ENCODE measurements at places on chromosomes 11 and 22.
A peak's percentile ranks its signal among the peaks of the same experiment; 100 is the strongest.

DNA sequence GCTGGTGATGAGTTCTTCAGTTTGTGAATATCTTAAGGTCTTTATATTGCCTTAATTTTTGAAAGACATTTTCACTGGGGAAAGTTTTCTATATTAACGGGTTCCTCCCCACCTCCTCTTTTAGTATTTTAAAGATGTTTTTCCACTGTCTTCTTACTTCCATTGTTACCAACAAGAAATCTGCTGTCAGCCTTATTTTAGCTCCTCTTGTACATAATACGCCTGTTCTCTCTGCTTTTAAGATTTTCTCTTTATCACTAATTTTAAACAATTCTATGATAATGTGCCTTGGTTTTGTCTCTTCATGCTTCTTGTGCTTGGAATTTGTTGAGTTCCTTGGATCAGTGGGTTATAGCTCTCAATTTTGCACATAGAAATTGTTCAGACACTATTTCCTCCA is 280.4 kb downstream of the DCDC1 start:
- DNase-seq: no peak

DNA sequence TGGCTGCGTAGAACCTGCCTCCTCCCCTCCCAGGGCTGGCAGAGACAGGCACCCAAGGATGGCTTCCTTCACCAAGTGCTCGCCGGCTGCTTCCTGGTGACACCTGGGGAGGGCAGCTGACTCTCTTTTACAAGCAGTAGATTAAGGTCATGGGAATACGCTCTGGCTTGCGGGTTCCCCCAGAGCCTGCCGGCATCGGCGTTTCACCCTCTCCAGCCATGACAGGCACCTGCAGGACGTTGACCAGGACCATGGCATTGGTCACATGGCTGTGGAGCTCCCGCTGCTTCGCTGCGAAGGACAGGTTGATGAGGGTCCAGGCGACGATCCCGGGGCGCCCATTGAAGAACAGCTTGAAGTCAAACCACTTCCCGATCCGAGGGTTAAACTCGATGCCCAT is 9.5 kb downstream of the DHCR7 start:
- no peak for DNase-seq

DNA sequence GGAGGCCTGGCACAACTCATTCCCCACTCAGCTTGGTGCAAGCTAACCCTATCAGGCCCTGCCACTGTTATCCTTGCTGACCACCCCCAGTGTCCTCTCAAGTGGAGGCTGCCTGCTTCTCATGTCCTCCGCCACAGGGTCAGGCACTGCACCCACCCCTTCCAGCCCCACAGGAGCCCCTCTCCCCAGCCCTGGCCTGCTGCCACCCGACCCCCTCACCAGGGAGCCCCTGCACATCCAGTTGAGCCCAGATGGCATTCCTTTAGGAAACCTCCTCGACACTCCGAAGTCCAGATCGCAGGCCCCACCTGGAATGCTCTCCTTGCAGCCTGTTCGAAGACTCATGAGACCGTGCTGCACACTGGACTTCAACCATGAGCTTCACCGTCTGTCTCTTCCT is 28.0 kb upstream of the IL17RA start:
- no peak for DNase-seq

- no peak for DNase-seq
These were observed 39.7 kb downstream of the ADAMTS15 start for GRCh38 chr11:130487924-130488815.

GRCh38 chr11:20201231-20201630 is 41.0 kb upstream of the DBX1 start:
- no peak for DNase-seq

- no peak for DNase-seq
These were observed 417.0 kb upstream of the DDI1 start for GRCh38 chr11:103619480-103619879.

DNA sequence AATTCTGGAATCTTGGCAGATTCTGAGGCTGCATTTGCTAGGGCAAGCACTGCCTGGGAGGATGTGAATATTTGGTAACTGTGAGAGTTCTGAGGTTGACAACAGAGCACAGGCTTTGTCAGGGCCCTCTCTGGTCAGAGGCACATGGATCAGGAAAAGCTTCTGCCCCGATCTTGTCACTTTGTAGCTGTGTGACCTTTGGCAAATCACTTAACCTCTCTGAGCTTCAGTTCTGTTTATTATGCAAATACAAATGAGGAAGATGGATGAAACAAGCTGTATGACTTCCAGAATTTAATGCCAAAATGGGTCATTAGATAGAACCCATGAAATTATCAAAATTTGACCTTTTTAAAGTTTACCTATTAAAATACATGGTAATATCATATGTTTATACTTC is 94.9 kb downstream of the SEZ6L start:
- no peak for DNase-seq

DNA sequence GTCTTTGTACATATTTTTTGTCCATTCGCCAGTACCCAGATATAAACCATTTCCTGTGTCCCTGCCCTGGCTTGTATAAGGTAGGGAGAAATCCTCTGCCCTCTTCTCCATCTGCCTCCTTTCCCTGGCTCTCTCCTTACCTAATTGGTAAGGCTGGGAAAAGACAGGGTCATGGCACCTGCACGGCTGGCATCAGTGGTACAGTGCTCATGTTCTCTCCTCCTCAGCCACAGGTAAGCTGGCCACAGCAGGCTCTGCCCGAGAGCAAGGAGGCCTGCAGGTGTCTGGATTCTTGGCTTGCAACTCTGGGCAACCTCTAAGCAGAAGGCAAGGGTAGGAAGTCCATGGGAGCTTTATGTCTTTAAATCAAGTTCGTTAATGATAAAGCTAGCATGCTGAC is 419.9 kb downstream of the BUD13 start:
- DNase-seq: no peak

- peak; percentile 46 for DNase-seq
These were observed 465 bp downstream of the MAPK1 start for GRCh38 chr22:21866833-21867527.

DNA sequence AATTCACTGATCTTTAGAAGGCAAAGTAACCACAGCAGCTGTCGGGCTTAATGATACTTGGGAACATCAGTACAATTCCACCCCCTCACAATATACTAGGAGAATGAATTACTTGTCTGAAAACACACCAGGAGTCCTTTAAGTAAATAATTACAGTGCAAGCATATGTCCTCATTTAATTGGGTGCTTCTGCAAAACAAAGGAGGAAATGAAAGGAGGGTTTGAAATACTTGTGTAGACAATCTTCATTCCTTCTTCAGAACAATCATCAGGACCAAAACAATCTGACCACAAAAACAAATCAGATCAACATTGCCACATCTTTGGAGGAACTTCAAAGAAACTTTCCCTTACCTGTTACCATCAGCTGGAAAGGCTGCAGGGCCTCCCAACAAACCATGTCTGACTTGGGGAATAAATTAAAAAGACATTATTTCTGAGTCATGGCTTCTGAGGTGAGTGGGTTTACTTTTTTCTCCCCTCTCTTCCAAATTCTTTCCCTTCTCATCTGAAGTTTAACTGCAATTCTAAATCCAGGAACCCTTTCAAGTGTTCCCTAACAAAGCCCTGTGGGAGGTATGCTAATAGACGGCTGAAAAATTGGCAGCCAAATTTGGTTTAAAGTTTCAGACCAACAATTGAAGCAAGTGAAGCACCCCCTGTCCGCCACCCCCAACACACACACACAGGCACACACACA is 12.5 kb upstream of the CCDC117 start:
- DNase-seq: no peak

DNA sequence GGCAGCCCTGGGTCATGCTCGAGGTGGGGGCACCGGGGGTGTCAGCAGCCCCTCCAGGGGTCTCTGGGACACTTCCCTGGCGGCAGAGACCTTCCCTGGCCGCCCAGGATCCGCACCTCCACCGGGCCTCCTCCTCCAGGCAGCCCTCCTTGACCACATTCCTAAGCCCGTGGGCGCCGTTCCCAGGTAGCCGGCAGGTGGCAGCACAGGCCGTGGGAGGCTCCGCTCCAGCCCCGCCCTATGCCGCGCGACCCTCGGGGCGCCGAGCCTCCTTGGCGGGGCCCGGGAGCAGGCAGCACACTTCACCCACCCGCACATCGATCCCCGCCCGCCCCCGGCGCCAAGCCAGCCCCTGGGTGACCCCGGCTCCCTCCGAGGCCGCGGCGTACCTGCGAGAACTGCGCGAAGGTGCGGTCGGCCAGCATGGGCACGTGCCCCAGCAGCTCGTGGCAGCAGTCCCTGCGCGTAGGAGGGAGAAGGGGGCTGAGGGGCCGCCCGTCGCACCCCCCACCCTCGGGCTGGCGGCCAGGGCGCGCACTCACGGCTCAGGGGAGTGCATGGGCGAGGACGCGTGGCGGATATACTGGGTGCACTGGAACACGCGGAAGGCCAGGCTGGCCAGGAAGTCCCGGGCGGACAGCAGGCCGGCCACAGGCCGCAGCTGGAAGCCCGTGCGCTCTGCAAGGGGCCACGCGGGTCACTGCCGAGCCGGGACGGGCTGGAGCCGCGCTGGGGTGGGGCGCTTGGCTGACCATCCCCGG is 5.3 kb upstream of the INS start:
- peak; percentile 70 for DNase-seq

DNA sequence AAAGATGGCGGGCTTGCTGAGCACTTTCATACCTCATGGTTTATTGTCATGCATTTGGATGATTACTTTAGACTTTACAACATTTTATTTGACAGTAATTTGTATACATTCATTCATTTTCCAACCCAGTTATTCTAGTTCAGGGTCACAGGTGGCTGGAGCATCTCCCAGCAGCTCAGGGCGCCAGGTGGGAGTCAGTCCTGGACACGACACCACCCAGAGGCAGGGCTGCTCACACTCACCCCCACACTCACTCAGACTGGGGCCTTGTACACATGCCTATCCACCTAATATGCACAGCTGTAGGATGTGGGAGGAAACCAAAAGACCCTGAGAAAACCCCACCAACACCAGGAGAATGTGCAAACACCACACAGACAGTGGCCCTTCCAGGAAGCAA is 123.9 kb downstream of the OPCML start:
- no peak for DNase-seq

DNA sequence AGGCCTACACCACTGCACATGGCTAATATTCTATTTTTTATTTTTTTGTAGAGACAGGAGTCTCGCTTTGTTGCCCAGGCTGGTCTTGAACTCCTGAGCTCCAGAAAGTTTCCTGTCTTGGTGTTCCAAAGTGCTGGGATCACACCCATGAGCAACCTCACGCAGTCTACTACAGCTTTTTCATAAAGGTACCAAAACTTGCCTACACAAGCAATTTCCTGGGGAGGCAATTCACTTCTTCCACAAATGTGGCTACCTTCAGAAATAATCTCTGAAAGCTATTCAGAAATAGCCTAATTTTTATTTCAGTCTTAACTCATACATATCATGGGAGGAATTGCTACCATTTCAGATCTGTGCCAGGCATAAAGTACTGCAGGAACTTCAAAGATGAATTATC is 11.4 kb downstream of the SLC35F2 start:
- no peak for DNase-seq

GRCh38 chr11:100637706-100638105 is 49.4 kb upstream of the ARHGAP42 start:
- DNase-seq: no peak

- peak; percentile 30 for DNase-seq
These were observed 18.1 kb upstream of the MYH9 start for GRCh38 chr22:36405671-36406538.

DNA sequence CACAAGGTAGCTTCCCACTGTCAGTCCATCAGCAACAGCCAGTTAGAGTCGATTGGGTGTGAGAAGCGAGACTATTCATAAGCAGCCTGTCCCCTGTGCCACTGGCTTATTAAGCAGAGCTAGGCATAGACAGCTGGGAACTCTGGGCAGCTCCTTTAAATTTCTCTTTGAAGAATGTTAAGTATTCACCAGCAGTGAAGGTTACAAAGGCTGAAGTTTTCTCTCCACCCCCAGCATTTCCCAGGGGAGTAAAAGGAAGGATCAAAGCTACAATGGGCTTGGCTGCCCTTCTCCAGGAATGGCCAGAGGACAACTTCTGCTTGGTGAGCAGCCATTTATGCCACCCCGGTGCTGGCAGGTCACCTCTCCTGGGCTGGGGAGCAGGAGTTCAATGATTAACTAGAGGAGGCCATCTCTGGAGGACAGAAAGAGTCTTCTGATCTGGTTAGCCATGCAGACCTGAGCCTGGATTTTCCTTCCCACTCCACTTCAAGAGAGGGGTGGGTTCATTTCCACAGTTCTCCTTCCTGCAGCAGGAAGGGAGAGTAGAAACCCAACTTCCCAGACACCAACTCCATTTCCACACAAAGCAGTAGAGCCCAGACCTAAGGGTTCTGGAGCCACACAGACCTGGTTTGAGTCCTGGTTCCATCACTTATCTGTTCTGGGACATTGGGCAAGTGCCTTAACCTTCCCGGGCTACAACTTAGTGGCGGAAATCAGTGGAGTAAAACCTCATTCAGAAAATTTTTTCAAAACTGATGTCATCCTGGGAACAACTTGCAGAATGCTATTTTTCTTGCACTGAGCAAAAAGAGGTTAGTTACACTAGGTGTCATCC is 22.6 kb downstream of the POU2AF3 start:
- DNase-seq: no peak

DNA sequence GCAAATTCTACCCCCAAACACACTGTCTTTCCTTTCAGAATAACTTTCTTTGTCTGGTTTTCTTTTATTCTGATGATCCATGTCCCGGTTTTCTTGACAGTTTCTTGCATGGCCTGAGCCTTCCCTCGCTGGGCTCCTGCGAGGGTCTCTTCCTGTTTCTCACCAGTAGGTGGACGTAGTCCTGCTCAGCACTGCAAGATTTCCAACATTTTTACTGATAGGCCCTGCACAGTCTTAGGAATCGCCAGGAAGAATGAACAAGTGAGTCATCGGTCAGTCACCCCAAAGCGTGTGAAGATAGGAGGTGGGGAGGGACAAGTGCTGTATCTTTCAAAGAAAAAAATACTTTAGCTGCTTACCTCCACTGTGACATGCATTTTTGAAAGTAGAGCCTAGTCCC is 16.9 kb upstream of the KIRREL3 start:
- DNase-seq: no peak

DNA sequence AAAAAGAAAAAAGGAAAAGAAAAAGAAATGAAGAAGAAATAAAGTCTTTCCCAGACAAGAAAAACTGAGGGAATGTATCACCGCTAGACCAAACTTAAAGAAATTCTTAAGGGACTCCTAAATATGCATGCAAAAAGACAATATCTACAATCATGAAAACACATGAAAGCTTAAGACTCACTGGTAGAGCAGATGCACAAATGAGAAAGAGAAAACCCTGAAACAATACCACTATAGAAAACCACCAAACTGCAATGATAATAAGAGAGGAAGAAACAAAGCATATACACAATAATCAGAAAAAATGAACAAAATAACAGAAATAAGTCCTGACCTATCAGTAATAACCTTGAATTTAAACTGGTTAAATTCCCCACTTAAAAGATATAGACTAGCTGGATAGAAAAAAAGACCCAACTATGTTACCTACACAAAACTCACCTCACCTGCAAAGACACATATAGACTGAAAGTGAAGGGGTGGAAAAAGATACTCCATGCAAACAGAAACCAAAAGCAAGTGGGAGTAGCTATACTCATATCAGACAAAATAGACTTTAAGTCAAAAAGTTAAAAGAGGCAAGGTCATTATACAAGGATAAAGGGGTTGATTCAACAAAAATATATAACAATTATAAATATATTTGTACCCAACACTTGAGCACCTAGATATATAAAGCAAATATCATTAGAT is 61.3 kb upstream of the NARS2 start:
- DNase-seq: no peak
